Mucosa of gallbladder (tissue), 1 donor: ENCODE measurements at places on chromosomes 3 and 15.

DNA sequence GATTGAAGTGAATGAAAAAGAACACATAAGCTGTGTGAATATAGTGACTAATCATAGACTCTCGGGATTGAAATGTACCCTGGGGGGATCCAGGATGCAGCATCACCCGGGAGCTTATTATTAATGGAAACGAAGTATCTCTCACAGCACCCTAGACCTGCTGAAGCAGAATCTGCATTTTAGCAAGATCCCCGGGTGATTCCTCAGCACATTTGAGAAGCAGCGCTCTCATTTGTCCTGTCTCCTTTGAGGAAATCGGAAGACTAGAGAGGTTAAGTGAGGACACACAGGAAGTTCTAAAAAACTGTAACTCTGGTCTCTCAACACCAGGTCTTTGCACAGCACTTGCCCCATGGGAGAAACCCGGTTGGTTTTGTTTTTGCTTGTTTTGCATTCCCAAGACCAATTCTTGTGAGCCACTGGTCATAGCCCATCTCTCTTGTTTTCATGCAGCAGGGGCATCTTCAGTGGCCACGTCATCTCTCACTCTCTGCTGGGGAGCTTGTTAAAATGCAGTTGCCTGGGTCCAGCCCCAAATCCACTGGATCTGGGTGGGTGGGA is 30.2 kb downstream of the ZNF710 start:
- no peak for DNase-seq

DNA sequence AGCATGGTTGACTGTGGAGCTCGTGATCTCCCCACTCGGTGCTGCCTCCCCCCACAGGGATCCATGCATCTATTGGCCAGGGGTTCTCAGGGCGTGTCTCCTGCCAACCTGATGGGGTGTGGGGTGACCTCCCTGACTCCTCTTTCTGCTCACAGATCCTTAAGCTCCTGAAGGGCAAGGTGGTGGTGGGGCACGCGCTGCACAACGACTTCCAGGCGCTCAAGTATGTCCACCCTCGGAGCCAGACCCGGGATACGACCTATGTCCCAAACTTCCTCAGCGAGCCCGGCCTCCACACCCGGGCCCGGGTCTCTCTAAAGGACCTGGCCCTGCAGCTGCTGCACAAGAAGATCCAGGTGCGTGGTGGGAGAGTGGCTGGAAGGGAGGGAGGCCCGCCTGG is 7.9 kb downstream of the AEN start:
- DNase-seq = no peak

GRCh38 chr3:112411425-112411824 is 78.5 kb downstream of the CD200 start:
- DNase-seq = no peak

GRCh38 chr3:37800022-37800551 is 61.6 kb upstream of the CTDSPL start:
- no peak for DNase-seq

DNA sequence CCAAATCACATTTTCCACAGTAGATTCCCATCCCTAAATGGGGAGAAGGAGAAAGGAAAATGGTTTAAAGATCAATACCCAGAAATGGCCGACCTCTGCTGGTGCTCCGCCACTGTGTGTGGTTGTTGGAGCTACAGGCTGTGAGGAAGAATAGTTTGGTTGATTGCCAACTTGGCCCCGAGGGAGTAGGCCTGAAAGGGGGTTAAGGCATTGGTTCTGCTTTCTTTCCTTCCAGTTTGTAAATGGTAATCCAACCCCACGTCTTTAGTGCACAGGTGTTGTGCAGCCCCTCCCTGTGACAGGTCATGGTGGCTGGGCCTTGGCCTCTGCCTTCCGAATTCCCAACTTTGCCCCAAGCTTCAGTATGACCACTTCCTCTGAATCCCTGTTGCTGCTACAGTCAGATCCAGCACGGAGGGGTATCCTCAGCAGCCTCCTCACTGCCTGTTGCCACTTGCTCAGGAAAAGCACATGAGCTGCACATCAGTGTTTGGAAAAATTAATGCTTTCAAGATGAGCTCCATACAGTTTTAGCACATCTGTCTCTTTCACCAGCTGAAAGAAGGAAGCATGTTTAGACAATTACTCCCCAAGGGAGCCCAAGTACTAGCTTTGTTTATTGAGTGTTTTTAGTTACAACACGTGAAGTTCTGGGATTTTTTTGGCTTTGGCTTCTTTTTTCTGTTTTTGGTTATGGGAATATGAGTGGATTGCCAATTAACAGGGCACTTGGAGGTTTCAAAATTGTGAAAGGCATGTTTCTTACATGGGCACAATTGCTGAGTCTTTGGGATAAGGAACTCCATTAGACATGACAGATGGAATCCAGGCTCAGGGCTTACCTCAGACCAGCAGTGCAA is 92.3 kb upstream of the ROPN1 start:
- no peak for DNase-seq

DNA sequence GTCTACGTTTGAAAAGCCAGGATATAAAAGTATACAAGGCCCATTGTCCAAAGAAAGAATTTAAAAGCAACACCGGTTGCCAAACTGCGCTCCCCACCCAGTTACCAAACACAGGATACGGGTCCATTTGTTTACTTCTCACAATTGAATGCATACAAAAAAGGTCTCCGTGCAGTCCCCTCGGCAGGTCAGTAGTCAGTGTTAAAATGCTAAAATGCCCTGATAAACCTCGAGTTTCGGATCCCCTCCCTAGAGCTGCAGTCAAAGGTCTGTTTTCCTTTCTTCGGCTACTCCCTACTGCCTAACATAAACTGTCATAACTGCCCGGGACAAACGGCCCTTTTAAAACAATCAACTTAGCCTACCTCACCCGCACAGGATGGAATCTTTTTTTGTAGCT is 534.6 kb downstream of the FOXP1 start:
- no peak for DNase-seq
